Activated T-helper 1 cell treated with anti-CD3 and anti-CD28 coated beads, Interleukin-2, amount 50 U/mL, for 16 hours (primary cell): ENCODE measurements at places on chromosomes 7 and 10.
A peak's percentile ranks its signal among the peaks of the same experiment; 100 is the strongest.

GRCh38 chr10:15805395-15806058 lies 54.8 kb downstream of the MINDY3 start:
- no peak for DNase-seq

DNA sequence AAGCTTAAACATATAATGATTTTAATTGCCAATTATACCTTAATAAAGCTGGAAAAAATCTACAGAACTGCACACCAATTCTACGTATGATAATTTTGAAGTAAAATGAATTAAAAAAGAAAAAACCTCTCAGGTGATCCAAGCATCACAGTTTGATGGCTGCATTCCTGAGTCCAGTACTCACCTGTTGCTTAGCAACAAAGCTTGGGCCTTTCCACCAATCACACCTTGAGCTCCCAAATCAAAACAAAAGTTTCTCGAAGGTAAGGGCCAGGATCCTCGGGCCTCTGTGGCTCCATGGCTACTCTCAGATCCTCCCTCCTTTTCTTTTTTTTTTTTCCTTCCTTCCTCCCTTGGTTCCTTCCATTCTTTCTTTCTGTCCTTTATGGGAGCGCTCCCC lies 137.2 kb upstream of the PCBD1 start:
- no peak for DNase-seq

GRCh38 chr7:24328050-24328449 lies 44.1 kb downstream of the NPY start:
- no peak for DNase-seq

- no peak for DNase-seq
Observed at GRCh38 chr10:113369365-113369694, 183.5 kb upstream of the HABP2 start.

DNA sequence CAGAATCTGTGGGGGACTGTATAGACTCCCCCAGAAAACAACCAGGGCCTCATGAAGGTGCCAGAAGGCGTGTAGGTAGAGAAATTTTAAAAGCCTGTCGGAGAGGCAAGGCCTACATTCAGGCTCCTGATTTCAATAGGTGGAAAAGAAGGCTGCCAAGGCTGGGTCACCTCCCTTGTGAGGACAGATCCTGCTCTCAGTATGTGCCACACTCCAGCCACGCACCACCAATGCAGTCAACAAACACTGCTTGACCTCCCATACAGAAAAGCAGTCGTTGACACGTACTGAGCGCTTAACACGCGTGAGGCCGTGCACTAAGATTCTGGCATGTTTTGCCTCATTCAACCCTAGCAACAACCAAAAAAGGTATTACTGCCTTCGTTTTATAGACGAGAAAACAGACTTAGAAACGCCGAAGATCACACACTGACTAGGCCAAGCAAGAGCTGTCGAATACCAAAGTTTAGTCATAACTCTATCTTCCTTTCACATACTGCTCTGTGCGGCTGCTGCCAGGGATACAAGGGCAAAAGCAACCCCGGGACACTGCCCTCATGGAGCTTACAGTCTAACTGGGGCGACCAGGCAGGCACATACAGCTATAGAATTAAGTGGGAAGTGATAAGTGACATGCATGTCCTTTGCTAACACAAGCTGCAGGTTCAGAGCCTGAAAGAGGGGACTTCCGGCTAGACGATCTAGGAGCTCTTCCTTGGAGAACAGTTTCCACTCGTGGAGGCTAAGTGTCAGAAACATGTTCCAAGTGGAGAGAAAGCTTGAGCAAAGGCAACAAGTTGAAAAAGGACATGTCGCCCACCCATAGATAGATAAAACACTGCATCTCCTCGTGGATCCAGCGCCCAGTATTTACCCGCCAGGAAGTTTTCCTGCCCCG lies 797 bp upstream of the NKX2-3 start:
- no peak for DNase-seq

DNA sequence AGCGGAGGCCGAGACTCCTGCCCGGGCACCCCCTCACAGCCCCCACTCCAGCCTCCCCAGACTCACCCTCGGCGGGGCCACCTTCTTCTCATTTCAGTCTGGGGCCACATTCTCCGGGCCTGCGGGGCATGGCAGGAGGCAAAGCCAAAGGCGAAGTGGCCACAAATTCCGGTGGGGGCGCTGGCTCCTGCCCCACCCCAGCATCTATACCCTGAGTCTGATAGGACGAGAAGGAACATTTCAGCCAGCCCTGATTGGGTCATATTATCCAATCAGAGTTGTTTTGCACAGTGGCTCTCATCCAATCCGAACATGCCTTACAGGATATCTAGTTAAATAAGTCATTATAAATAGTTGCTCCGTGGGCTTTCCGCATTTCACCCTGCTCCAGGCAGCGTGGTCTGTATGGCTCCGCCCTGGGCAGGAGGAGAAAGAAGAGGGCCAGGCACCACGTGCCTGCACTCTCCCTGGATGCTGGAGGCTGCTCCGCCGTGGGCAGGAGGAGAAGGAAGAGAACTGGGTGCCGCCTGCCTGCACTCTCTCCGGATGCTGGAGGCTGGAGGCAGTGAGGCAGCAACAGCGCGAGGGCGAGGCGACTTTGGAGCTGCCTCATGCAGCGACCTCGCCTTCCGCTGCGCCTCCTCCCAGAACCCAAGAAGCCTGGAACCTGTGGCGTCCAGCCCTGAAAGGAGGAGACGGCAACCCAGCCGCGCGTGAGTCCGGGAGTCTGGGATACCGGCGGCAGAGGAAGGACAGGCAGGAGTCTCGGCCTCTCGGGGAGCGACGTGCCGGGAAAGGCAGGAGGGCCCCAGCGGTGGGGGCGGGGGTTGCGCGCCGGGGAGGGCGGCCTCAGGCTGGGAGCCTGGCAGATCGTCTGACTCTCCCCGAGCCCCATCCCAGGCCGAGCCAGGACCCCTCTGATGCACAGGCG lies 162.9 kb downstream of the ZNF33B start:
- DNase-seq = no peak

DNA sequence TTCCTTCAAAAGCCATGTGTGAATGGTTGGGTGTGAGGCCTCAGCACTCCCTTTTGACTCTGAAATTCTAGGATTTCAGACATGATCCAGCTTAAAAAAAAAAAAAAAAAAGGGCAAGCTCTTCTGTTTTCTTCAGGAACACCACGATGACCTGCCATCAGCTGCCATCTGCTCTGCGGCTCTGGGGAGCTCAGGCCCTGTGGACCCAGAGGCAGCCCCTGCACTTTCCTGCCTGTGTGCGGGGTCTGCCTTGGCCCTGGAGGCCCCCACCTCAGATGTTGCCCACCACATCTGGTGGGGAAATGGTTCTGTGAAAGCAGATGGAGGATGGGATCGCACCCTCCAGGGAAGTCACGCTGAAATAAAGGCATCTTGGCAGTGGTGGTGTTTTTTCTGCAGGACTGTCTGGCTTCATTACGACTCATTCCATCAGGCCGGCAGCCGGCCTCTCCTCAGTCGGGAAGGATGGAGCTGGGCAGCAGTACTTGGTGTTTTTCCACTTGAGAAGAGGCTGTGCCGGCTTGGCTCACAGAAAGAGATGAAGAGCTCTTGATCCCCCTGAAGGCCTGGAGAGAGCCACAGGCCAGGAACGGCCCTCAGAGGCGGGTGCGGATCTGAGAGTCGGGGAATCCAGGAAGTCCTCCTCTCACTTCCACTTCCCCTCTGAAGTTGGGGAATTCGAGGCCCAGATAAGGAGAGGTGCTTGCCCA lies 66.1 kb upstream of the AQP1 start:
- no peak for DNase-seq

- no peak for DNase-seq
Observed at GRCh38 chr7:152966189-152966588, 206.6 kb downstream of the ACTR3B start.

DNA sequence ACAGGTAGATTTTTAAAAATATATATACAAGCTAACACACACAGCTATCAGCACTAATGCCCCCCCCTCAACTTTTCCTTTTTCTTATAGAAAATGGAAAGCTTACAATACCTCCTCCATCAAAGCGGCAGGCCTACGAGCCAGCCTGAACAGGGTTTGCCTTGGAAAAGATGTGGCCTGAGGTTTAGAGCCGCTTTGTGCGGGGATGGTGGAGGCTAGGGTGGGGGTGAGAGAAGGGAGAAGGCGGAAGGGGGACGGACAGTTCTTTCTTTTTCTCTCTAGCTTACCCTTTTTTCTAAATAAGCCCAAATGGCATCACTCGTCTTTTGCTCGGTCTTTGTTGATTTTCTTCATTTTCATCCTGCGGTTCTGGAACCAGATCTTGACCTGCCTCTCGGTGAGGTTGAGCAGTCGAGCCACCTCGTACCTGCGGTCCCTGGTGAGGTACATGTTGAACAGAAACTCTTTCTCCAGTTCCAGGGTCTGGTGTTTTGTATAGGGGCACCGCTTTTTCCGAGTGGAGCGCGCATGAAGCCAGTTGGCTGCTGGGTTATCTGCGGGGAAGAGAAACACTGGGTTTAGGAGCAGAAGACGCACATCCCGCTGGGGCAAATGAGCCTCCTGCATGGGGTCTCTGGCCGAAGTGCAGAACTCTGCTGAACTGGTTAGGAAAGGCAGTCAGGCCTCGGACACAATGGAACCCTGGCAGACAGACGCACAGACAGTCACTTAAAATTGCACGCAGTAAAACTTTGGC lies 1.9 kb downstream of the HOXA9 start:
- no peak for DNase-seq

DNA sequence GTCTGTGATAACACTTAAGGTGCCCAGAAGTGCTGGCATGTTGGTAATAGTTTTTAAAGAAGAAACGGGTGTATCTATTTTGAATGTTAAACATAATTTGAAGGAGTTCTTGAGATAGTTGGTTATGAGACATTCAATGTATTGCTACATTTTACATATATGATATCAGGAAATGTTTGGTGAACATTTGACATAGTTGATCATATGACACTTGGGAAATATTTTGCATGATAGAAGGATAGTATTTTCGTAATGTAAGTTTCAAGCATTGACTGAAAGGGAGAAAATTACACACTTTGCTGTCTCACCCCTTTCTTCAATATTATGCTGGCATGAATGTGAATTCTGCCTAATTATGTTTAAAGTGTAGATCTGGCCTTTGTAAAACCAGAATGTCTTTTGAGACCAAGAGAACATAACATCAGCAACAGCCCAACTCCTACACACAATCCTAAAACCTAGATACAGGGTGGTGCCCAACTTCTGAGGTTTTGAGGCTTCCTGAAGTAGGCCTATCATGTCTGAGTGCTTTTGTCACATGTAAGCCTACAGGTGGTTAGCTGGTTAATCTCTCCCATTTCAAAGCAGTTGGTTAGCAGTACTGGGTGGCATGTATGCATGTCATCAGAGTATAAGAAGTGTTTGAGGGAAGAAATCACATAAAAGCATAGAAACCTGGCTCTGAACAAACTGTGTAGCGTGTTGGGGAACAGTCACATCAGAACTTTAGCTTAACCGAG lies 2.1 kb downstream of the ADD3 start:
- DNase-seq = peak; percentile 30
